Tibial nerve (tissue), 4 donors: ENCODE measurements at places on chromosomes 12 and 14. TPM values are rescaled to one million over a fixed set of nuclear protein-coding genes. Genes with fewer than 3 reads are reported as not detected.

Gene FGF23
- not detected for total RNA-seq

Gene RNF31
- total RNA-seq = 78.7 TPM

Gene KRT83
- total RNA-seq = not detected

Gene AQP6
- 0.39 TPM for total RNA-seq

Gene DCAF5
- 49.4 TPM for total RNA-seq

Gene GPR65
- 2.1 TPM for total RNA-seq

Gene KLHDC1
- total RNA-seq = 20.3 TPM

Gene LALBA
- not detected for total RNA-seq

Gene PITPNM2
- 6.1 TPM for total RNA-seq

Gene ZC2HC1C
- total RNA-seq = 3.1 TPM

Gene NOS1
- total RNA-seq = 31.0 TPM

Gene TCL1B
- total RNA-seq = not detected

Gene KRT4
- total RNA-seq = not detected

Gene ZFHX2
- 3.1 TPM for total RNA-seq

Gene PAPLN
- total RNA-seq = 96.6 TPM

Gene AQP2
- total RNA-seq = not detected

Gene PAWR
- 54.8 TPM for total RNA-seq

Gene KRT6C
- total RNA-seq = not detected

Gene ITGB7
- 15.1 TPM for total RNA-seq

Gene ABCD2
- 8.1 TPM for total RNA-seq

Gene MTHFD1
- 52.0 TPM for total RNA-seq

Gene SLC5A8
- total RNA-seq = not detected

Gene GLT1D1
- total RNA-seq = not detected

Gene SMOC1
- total RNA-seq = 6.0 TPM

Gene PTPRB
- total RNA-seq = 28.4 TPM
